ENCODE measurements at places on chromosomes 2 and 18.

DNA sequence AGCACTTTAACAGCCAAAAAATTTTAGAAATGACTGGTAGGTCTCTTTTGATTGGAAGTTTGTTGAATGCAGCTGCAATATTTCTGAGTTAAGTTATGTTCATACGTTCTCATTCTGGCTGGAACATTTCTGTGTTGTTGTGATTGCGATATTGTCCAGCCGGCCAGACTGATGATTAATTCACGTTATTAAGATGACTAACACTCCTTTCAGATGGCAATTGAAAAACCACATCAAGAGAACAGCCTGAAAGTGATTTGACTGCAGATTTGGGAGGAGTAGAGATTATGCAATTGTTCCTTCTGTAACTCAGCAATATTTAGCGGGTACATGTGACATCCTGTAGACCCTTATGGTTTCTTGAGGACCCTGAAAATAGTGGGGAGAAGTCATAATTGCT is 133.7 kb downstream of the FBXO15 start:
- no peak for DNase-seq

- no peak for DNase-seq
These were observed 1.7 kb downstream of the EPHA4 start for GRCh38 chr2:221570321-221570935.

- no peak for DNase-seq
These were observed 230.2 kb downstream of the KCNE4 start for GRCh38 chr2:223282221-223282620.

DNA sequence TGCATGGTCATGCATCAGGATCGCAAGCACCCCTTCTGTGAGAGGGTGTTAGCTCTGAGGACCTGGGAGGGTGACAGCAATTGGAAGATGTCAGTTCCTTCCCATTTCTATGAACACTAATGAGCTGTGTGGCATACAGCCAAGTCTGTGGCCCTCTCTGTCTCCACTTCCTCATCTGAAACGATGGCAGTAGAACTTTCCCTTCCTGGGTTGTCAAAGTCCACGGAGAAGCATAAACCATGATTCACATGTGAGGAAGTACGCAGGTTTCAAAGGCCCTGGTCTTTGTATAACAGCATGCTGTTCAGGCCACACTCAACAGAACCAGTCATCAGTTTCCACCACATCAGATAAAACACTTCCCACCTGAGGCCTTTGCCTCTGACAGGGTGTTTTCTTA is 167.4 kb upstream of the RAB6C start:
- DNase-seq, result peak; percentile 33

DNA sequence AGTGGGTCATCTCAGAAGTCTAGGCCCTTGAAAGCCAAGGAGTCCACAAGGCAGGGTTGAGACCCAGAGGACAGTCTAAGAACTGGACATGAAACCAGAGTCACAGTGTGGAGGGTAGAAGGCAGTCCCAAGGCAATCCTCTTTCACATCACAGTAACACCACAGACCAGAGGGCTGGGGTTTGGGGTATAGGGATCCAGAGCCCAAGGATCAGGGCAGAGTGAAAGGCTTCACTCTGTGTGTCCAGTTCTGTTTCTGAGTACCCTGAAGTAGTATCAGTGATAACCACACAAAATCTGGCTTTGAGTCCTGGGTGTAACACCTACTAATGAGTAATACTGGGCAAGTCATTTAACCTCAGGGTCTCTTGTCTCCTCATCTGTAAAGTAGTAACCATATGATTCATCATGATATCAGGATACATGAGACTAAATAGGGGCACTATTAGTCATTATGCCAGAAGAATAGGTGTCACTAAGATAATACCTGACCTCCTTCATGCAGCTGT is 91.0 kb downstream of the ICA1L start:
- peak; percentile 39 for DNase-seq

GRCh38 chr18:77110400-77110799 is 22.2 kb downstream of the MBP start:
- DNase-seq, result no peak

GRCh38 chr2:70523996-70524965 is 29.3 kb downstream of the TGFA start:
- DNase-seq, result no peak

DNA sequence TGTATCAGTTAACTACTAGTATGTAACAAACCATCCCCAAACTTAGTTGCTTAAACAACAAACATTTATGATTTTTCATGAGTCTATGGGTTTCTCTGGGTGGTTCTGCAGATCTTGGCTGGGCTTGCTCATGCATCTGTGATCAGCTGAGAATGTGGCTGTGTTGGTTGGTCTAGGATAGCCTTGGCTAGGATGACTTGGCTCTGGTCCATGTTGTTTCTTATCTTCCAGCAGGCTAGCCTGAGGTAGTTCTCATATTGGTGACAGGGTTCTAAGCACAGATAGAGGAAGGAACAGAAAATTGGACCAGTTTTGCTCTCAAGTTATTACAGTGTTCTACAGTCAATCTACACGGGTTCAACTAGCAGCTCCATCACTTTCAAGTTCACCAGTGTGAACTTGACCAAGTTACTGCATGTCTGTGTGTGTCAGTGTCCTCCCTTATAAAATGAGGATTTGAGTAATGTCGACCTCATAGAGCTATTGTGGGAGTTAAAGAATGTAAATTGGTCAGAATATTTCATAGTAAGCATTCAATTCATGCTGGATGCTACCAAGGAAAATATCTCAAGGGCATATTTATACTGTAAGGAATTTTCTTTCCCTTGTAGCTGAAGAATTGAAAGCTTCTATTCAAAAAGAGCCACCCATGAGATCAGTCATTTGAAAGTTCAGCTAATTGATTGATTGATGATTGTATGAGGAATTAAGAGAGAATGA is 65.3 kb downstream of the MYO3B start:
- no peak for DNase-seq

GRCh38 chr18:12783524-12783923 is 80.7 kb downstream of the PSMG2 start:
- DNase-seq, result no peak

GRCh38 chr18:35376393-35376741 is 770 bp downstream of the ZNF396 start:
- no peak for DNase-seq

- no peak for DNase-seq
These were observed 16.9 kb downstream of the CNOT9 start for GRCh38 chr2:218585541-218585940.

DNA sequence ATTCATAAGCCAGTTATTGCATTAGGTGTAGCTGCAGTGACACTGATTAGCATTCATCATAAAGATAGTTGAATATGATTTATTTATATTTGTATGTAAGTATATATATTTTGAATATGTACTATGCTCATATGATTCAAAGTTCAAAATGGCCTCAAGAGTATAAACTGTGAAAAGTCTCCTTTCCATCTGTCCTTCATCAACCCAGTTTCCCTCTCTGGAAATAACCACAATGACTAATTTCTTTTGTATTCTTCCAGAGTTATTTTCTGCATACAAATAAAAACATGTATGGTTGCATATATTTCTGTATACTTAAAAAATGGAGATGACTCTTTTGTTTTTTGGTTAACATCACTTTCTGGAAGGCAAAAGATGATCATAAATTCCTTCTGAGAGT is 95.2 kb downstream of the CAMKMT start:
- no peak for DNase-seq

DNA sequence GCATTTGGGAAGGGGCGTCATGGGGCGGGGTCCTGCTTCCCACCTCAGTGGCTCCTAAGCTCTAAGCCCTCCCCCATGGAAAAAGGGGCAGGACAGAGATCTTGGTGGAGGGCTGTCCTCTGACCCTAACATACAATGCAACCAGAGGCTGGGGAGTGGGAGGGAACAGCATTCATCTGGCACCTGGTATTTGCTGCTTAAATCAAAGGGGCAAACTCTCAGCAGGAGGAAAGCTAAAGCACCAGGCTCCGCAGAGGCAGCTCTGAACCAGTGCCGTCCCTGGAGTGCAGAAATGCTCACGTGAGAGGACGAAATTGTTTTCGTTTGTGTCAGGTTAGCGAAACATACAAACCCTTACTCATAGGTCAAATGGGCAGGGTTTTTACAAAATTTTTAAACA is 92.7 kb upstream of the PXDN start:
- no peak for DNase-seq

GRCh38 chr2:100367163-100367562 is 44.9 kb upstream of the LONRF2 start:
- no peak for DNase-seq

GRCh38 chr2:173684896-173685459 is 280.2 kb downstream of the SP3 start:
- DNase-seq, result no peak

DNA sequence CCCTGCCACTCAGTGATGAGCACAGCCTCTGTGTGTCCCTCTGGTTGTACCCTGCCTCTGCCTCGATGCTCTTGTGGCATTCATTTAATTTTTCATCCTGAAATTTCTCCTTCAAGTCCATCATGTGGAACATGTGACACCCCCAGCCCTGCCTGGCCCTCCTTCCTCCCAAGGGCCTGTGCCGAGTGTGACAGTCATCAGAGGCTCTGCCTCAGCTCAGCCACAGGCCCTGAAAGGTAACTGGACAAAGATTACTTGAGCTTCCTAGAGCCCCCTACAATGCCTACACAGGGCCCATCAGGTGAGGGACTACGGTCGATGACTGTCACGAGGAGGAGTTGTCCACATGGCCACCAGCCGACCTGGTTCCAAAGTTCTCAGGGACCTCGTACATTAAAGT is 75.1 kb downstream of the C1QL2 start:
- DNase-seq, result no peak

All from GM12878 (cell line).